Esophagus squamous epithelium (tissue), 5 donors: ENCODE measurements at places on chromosomes 4 and X.

- no peak for DNase-seq
These were observed 126.8 kb upstream of the ENPP6 start for GRCh38 chr4:184344435-184344834.

DNA sequence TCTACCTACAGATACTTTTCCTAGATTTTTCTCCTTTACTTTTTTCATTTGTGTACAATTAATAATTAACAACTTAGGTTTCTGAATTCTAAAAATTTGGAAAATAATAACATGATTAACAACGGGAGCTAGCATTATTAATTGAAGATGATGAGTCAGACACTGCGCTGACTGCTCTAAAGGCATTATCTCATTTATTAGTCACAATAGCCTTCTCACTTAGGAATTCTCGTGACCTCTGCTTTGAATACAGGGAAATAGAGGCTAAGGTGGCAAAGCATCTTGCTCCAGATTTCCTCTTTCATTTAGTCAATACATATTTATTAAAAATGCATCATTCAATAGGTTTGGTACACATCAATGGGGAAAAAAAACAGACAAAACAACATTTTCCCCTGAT lies 441.3 kb downstream of the PCDH18 start:
- DNase-seq = no peak

- no peak for DNase-seq
These were observed 69.5 kb downstream of the ANAPC4 start for GRCh38 chr4:25446611-25447010.

- DNase-seq = no peak
These were observed 4.0 kb downstream of the NUDT10 start for GRCh38 chrX:51336584-51336983.

GRCh38 chrX:34140816-34141215 lies 8.7 kb upstream of the FAM47A start:
- no peak for DNase-seq

DNA sequence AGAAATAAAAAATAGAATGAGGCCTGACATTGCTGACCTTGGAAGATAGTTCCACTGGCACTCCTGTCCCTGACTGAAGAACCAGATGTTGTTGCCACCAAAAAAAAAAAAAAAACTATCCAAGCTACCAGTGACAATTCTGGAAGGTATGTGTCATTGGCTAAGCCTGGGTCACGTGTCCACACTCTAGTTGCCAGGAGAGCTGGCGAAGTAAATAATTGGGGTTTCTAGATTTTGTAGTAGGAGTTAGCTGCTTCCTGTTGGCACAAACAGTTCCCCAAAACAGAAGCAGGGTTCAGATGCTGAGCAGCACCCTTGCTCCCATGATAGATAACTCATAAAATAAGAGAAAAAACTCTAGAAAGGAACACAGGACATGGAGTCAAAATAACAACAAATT lies 20.5 kb downstream of the MND1 start:
- DNase-seq = no peak

DNA sequence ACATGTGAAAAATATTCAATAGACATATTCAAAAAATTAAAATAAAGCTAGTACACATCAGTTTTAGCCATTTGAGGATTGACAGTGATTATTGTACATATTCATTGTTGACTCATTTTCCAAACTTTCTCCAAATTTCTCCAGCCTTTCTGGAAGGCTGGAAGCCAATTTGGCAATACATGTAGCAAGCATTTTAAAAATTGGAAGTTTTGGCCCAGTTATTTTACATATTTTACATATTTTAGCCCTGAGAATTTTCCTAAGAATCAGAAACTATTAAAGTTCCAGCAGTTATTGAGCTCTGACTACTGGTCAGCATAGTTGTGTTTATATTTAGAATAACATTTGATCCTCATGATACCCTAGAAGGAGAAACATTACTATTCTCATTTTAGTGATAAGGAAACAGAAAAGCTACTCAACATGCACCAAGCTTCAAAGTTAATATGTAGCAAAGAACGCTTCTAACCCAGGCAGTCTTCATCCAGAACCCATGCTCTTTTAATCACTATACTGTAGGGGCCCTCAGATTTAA lies 3.2 kb downstream of the CABS1 start:
- DNase-seq = no peak

DNA sequence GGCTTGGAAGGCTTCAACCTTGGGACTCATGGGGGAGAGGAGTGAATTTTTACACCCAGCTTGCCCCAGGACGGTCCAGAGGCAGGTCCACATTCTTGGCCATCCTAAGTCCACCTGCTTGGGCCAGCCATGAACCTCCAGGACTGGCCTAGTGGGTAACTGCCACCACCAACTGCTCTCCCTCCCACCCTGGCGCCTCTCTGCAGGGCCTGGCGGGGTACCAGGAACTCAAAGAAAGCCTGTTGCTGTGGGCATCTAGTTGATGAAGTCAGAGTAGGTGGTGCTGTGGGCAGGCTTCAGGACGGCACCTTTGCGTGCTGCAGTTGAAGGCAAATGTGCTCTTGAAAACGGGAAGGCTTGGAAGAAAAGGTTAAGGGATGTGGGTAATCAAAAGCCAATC lies 12.0 kb downstream of the BCOR start:
- DNase-seq = no peak

DNA sequence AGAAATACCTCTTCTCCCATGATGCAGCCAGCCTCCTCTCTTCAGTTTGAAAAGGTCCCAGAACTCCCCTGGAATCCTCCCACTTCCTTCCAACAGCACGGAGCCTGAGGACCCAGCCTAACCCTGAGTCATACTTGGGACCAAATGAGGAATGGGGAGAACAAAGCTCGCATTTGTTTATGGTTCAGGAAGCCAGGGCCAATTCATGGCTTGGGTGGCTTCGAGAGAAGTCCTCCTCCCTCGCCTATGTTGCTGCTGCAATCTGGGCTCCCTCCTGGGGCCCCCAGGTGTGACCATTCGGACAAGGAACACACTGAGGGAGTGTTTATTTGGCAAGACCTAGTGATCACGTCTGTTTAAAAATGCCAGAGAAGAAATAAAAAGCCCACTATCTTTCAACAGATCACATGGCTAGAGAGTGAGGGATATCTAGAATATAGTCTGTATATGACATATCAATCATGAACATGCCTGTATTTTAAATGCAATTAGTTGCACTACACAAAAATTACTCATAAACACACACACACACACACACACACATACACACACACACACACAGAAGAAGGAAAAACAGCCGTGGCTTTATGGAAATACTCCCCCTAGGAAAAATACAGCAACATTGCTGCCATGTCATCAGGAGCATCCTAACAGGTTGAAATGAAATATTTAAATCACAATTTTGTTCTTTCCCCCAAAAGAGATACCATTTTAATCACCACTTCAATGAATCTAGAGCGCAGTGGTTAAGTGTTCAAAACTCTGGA lies 155.7 kb upstream of the MAP3K15 start:
- DNase-seq = no peak

- no peak for DNase-seq
These were observed 48.2 kb downstream of the FGFBP1 start for GRCh38 chr4:15890246-15890829.

GRCh38 chr4:115332078-115332477 lies 218.7 kb upstream of the NDST4 start:
- DNase-seq = no peak

DNA sequence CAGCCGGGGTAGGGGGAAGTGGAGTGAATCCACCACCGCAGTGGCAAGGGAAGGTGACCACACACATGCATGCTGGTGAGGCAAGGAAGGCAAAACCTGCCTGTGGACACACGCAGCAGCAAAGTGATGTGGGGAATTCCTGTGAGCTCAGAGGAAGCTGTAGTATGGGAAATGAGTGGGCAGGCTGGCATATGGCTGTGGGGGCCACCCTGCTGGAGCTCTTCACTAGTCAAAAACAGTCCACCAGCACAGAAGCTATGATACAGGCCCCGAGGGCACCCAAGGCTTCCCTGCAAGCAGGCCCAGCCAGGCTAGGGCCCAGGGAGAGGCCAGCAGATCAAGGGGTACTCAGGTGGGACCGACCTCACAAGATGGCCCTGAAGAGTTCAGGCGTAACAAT lies 239.1 kb downstream of the CHM start:
- DNase-seq = no peak

- DNase-seq = no peak
These were observed 375 bp downstream of the FGFR3 start for GRCh38 chr4:1793496-1793840.

DNA sequence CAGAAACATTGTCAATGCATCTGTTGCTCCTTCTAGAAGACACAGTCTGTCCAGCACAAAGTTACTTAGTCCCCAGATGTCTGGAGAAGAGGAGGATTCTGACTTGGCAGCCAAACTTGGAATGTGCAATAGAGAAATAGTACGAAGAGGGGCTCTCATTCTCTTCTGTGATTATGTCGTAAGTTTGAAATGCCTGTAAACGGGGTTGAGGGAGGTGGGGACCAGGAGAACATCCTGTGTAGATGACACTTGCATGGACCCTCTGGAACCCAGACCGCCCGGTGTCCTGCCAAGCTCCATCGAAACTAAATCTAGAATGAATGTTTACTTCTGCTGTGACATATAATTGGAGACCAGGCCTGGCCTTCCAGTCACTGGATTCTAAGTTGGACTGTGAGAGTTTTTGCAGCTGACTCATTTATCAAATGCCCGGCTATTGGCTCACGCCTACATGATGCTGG lies 45.0 kb upstream of the MSANTD1 start:
- DNase-seq = no peak

GRCh38 chrX:114611018-114611619 lies 27.2 kb downstream of the HTR2C start:
- no peak for DNase-seq

DNA sequence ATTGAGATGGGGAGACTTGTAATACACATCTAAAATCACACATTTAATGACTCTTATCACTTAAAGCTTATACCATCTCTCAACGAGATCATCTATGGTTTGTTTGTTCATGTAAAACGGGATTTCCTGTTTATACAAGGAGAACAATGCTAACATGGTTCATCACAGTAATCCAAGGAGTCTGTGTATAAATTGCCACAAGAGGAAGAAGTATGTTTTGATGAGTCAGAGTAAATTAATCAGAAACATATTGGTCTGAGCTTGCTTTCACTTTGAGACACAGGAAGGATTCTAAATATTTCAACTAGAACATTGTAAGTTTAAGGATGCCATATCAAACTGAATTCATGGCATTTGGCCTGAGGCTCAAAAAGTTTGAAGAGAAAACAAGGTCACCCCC lies 594.1 kb downstream of the GLUD2 start:
- DNase-seq = no peak

DNA sequence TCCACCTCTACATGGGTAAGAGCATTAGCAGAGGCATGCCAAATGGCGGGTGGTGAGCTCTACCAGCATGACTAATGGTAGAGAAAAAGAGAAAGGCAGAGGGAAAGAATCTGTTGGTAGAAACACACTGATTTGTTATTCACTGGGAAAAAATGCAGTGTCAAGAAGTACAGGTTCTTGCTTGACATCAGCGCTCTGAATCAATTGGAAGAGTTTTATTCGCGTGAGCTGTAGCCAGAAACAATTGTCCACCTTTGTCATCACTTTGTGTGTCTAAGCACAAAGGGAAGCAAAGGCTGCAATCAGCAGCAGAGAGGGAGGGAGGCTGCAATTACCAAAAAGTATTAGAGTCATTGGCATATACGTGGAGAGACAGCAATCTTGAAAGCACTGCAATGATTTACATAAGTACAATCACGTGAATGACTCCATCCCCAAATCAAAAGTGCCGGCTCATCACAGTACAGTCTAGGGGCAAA lies 67.7 kb upstream of the HS3ST1 start:
- DNase-seq = no peak

- no peak for DNase-seq
These were observed 243.3 kb downstream of the SLC7A11 start for GRCh38 chr4:137998666-137999429.

- DNase-seq = no peak
These were observed 128.5 kb upstream of the VEGFC start for GRCh38 chr4:176921256-176921655.

- DNase-seq = no peak
These were observed 8.6 kb downstream of the NOP14 start for GRCh38 chr4:2954358-2955185.
